Common myeloid progenitor, CD34-positive (primary cell): ENCODE measurements at places on chromosomes 3 and 15.

DNA sequence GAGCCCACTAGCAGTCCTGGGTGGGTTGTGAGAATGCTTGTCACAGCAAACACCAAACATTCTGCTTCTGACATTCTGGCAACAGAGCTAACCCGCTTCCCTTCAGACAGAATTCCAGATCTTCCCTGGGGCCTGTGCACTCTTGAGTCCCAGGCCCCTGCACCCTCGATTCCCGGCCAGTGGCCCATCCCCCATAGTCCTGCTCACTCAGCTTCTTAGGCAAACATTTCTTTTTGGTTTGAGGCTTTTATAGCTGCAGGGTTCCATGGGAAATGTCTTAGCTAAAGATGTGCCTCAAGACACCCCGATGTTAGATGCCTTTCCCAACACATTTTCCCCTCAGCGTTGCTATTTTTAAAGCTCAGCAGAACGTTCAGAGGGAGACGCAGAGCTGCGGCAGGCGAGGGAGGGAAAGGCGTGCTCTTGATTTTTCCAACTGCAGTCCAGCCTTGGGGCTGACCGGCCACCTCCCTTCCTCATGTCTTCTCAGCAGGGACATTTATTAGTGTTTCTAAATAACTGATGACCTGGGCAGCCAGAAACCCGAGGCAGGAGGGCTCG is 35.2 kb downstream of the ABTB1 start:
- DNase-seq, result no peak
- H3K36me3 ChIP-seq, result peaks cover 75% of the 10 kb centered on the region
- peak overlapping the region; percentile 9 for H3K27ac ChIP-seq

- H3K27ac ChIP-seq, result no peak overlapping the region
- no peaks in the 10 kb centered on the region for H3K4me1 ChIP-seq
- H3K36me3 ChIP-seq, result peaks cover 17% of the 10 kb centered on the region
- no peak overlapping the region for H3K4me3 ChIP-seq
- H3K27me3 ChIP-seq, result no peaks in the 10 kb centered on the region
Measured at GRCh38 chr3:13370609-13371008, 49.5 kb downstream of the NUP210 start.

- no peak for DNase-seq
- H3K4me3 ChIP-seq, result no peak overlapping the region
- no peak overlapping the region for H3K27ac ChIP-seq
- H3K36me3 ChIP-seq, result no peaks in the 10 kb centered on the region
- no peaks in the 10 kb centered on the region for H3K4me1 ChIP-seq
Measured at GRCh38 chr15:53457479-53457878, 302.0 kb downstream of the WDR72 start.

- no peaks in the 10 kb centered on the region for H3K36me3 ChIP-seq
- no peak overlapping the region for H3K27ac ChIP-seq
- H3K4me3 ChIP-seq, result no peak overlapping the region
- peaks cover 16% of the 10 kb centered on the region for H3K4me1 ChIP-seq
- H3K27me3 ChIP-seq, result no peaks in the 10 kb centered on the region
Measured at GRCh38 chr3:127834771-127835170, 12.5 kb upstream of the MGLL start.

- peaks cover 3% of the 10 kb centered on the region for H3K4me1 ChIP-seq
- no peak overlapping the region for H3K27ac ChIP-seq
- no peaks in the 10 kb centered on the region for H3K27me3 ChIP-seq
- H3K36me3 ChIP-seq, result no peaks in the 10 kb centered on the region
- no peak overlapping the region for H3K4me3 ChIP-seq
Measured at GRCh38 chr3:62188681-62189375, 184.5 kb downstream of the FEZF2 start.

- H3K27me3 ChIP-seq, result no peaks in the 10 kb centered on the region
- no peaks in the 10 kb centered on the region for H3K36me3 ChIP-seq
- H3K4me1 ChIP-seq, result no peaks in the 10 kb centered on the region
- no peak overlapping the region for H3K27ac ChIP-seq
- DNase-seq, result no peak
Measured at GRCh38 chr3:143963946-143964345, 7.7 kb upstream of the DIPK2A start.

GRCh38 chr3:57012847-57013246 is 47.6 kb upstream of the SPATA12 start:
- no peaks in the 10 kb centered on the region for H3K27me3 ChIP-seq
- H3K36me3 ChIP-seq, result no peaks in the 10 kb centered on the region
- DNase-seq, result no peak
- no peak overlapping the region for H3K27ac ChIP-seq
- H3K4me1 ChIP-seq, result peaks cover 5% of the 10 kb centered on the region
- H3K4me3 ChIP-seq, result no peak overlapping the region
